ENCODE measurements at places on chromosomes 7 and 10.

- DNase-seq = no peak
Observed at GRCh38 chr10:123390332-123390731, 236.1 kb downstream of the BUB3 start.

DNA sequence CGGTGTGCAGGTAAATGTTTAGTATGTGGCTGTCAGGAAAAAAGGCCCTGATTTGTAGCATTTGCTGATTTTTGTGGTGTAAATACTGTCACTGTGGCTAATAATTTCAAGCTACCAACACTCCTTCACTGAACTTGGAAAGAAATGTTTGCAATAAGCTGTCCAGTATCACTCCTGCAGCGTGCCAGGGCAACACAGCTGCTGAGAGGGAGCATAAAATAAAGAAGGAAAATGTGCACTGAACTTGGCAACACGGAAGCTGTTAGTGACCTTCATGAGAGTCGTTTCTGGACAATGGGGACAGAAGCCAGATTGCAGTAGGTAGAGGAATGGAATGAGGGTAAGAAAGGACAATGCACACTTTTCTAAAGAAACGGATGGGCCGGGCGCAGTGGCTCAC lies 37.9 kb upstream of the FHIP2A start:
- no peak for DNase-seq

GRCh38 chr10:11837372-11838161 lies 14.4 kb downstream of the PROSER2 start:
- DNase-seq = no peak

GRCh38 chr7:70707823-70708243 lies 424.1 kb upstream of the GALNT17 start:
- no peak for DNase-seq

DNA sequence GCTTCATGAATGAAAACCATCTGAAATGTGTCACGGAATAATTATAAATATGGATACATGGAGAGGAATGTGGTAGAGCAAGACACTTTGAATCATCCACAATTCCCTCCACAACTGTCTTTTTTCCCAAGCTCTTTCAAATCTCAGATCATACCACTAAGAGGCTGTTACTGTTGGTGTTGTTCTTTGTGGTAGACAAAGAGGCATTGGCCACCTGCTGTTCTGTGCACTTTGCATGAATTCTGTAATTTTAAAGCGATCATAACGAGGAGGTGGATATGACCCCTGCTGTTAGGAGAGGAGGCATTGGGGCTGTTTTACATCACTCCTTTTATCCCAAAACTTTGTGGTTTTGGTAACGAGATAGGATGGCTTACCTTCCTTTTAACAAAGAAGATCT lies 141.2 kb upstream of the KLF6 start:
- DNase-seq = no peak

- no peak for DNase-seq
Observed at GRCh38 chr7:106110238-106110560, 1.9 kb downstream of the SYPL1 start.

DNA sequence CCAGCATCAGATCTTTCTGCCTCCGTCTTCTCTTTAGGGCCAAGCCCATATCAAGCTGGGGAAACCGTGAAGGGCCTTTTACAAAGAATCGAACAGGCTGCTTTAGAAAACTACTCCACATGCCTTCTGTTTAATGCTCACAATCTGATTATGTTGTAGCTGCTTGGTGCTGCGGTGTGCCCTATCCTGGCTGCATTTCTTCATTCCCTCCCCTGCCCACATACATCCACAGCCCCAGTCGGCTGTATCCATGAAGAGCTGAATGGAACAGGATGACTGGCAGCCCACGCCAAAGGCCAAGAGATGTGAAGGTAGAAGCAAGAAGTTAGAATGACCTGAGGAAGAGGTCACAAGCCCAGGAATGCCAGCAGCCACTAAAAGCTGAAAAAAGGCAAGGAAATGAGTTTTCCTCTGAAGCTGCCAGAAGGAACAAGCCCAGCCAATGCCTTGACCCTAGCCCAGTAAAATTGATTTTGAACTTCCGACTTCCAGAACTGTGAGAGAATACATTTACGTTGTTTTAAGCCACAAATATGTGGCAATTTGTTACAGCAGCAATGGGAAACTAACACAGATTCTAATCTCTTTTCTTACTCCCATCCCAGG lies 22.2 kb downstream of the TAS2R41 start:
- no peak for DNase-seq

GRCh38 chr7:49432254-49432653 lies 341.2 kb upstream of the VWC2 start:
- DNase-seq = no peak

DNA sequence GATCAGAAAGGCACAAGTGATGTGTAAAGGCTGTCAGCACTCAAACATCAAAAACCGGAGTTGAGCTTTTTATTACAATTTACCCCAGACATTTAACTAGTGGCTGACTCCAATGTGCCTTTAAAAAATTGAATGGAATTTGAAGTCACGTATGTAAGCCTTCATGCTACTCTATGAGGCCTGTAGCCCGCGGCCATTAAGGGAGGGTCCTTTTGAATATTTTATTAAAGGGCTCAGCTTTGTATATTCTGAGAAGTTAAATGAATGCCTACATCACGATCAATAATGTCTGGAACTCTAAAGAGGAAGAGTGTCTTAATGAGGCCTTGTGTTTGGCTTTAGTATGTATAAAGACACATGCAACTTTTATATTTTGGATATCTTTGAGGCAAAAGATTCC lies 916.6 kb upstream of the CELF2 start:
- no peak for DNase-seq

DNA sequence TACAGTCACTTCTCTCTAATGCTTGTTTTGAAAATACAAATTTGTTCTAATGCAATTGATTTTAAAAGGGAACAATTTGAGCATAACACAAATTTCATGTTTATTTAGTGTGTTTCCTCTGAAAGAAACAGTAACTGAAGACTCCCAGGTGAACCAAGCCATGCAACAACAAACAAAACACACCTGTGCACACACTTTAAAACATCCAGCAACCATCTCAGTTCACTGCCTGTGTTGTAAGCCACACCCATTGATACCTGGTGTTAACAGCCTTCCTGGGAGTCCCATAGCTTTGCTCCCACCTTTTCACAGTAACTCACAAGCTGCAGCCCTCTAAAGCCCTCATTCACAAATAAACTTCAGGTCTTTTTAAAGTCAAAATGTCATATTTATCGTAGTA lies 89.3 kb downstream of the DOCK4 start:
- no peak for DNase-seq

DNA sequence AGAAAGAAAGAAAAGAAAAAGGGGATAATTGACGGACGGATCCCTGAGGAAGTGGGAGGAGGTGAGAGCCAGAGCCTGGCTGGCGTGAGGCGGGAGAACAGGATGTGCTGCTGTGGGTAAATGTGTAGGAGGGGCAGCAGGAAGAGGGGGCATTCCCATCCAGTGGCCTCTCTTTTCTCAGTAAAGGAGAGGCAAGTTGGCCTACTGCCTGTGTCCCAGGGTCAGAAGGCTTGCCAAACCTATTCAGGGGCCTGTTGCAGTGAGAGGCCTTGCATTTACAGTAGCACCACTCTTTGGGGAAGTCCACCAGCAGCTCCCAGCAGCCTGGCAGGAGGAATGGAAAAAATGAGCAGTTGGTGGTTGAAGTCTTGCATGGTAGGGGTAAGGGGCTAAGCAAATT lies 26.6 kb upstream of the ASCC1 start:
- DNase-seq = no peak

DNA sequence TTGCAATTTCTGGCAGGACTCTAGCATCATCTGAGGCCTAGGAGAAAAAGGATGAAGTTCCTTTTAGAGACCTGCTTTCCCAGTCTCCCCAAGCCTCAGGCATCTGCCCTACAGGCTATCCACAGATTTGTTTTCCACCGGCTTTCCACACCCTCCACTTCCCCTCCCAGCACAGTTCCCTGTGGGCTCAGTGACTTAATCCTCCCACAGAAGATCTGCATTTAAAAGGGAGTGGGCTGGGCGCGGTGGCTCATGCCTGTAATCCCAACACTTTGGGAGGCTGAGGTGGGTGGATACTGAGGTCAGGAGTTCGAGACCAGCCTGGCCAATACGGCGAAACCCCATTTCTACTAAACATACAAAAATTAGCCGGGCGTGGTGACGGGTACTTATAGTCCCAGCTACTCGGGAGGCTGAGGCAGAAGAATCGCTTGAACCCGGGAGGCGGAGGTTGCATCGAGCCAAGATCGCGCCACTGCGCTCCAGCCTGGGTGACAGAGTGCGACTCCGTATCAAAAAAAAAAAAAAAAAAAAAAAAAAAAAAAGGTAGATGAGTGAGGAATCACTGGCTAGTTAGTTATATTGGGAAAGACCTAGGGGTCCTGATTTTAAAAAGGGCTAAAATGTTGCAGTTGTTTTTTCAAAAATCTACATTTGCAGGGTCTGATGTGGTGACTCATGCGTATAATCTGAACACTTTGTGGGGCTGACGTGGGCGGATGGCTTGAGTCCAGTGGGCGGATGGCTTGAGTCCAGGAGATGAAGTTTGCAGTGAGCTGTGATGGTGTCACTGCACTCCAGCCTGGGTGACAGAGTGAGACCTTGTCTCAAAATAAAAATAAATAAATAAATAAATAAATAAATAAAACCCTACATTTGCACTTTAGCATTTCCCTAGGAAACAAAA lies 119.5 kb downstream of the BAMBI start:
- no peak for DNase-seq

GRCh38 chr7:28695300-28696295 lies 262.5 kb downstream of the TRIL start:
- DNase-seq = no peak

- DNase-seq = no peak
Observed at GRCh38 chr10:83212632-83213334, 926.5 kb upstream of the GHITM start.

GRCh38 chr10:122373721-122374120 lies 787 bp upstream of the PLEKHA1 start:
- DNase-seq = no peak

DNA sequence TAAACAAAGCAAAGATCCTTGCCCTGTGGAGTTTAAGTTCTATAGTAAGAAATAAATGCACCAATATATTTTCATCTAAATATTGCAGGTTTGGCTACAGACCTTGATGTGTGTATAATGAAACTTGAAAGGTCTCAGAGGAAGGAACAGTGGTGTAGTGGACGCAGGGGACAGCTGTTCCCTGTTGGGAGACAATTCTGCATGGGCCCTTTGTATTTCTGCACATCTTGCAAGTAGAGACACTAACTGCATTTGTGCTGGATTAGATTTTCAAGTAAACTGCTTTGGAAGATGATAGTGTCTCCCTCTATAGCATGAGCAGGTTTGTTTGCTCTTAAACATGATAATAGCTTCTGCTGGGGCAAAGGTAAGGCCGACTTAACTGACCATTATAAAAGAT lies 57.5 kb upstream of the FAM133B start:
- DNase-seq = no peak

DNA sequence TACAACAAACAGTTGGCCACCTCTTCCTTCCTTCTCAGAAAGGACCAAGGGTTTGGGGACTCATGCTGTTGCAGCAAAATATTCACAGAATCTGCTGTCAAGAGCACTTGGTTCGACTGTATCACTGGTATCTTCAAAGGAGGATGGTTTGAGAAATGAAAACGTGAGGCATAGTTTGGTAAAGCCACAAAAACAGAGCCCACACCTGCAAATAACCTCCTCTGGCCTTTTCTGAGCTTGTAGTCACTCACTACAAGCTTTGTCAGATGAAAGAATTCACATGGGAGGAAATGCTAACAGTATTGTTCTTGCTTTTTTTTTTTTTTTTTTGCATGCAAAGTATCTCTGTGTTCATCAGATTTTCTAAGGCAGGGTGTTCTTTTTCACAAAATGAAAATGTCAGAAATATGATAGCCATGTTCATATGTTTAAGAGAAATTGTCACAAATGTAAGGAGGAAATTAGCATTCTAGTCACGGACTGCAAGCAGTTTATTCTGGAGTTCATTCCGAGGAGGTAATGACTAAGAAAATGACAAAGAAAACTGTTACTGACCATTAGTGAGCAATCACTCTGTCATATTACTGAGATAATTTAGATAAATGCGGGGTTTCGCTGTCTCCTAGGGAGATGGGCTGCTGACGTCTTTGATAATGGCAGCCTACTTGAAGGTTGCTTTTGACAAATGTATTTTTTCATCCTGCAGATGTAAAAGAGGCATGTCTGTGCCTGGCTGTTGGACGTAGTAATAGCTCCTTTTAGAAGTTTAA lies 117.8 kb upstream of the MYO3A start:
- DNase-seq = no peak

DNA sequence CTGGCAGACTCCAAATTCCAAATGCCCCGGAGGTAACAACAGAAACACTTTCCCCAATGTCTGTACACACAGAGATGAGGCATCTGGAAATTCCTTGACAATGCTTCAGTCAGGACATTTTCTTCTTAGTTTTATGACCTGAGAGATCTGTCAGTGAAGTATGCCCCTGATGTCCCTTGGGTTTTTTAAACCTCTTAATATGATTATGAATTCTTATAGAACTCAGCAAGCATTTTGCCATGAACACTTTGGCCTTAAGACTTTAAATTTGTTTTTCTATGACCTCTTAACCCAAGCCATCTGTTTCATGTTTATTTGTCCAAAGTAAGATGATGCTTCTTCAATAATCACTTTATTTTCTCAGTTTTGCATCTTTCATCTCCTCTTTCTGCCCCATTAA lies 1206.2 kb downstream of the GATA3 start:
- no peak for DNase-seq

DNA sequence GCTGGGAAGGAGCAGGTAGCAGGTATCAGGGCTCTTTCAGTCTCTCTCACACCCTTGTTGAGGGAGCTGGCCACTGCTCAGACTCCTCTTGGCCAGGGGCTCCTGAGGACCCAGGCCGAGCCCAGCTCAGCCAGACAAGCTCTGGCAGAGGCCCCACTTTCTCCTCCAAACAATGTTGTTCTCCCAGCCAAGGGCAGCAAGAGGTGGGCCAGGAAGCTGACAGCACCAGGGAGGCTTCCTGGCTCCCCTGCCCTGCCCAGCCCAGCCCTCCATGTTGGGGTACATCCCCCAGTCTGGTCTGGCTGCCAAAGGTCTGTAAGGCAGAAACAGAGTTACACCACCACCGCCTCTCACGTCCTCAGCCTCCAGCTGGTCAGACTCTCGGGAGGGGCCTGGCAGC lies 33.9 kb upstream of the COL13A1 start:
- DNase-seq = no peak

DNA sequence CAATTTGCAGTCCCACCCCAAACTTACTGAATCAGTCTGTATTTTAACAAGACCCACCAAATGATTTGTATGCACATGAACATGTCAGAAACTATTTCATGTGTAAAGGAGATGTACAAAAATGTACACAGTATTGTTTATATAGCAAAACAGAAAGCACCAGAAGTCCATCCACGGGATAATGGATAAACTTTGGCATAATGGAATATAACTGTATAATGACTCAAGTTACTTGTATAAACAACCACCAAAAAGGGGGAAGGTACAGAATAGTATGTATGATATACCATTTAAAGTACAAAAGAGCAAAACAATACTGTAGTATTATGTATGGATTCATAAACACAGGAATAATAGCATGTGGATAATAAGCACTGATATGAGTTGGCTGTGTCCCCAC lies 22.4 kb downstream of the NUP42 start:
- DNase-seq = no peak

GRCh38 chr10:103512166-103512565 lies 18.7 kb downstream of the NEURL1 start:
- DNase-seq = no peak
